Activated naive CD4-positive, alpha-beta T cell treated with anti-CD3 and anti-CD28 coated beads, Interleukin-2, amount 10 ng/mL, durations not matched to agents 7 days and 5 days (primary cell): ENCODE measurements at places on chromosomes 5 and 9.

GRCh38 chr9:72427801-72428200 is 62.8 kb upstream of the ZFAND5 start:
- no peak for DNase-seq

DNA sequence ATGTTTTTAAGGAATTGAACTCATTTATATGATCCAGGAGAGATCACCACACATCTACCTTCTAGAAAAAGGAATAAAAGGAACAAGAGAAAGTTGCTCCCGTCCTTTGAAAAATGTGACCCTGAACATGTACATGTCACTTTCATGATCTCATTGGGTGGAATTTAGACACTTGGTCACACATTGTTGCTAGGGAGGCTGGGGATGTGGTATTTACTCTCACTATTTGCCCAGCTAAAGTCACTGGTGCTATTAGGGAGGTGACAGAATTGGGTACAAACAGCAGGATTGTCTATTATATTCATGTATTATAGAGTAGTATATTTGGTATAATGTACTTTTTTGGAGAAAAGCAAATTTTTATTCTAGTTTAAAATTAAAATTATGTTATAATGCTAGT is 2.1 kb upstream of the CDH10 start:
- DNase-seq, result no peak

DNA sequence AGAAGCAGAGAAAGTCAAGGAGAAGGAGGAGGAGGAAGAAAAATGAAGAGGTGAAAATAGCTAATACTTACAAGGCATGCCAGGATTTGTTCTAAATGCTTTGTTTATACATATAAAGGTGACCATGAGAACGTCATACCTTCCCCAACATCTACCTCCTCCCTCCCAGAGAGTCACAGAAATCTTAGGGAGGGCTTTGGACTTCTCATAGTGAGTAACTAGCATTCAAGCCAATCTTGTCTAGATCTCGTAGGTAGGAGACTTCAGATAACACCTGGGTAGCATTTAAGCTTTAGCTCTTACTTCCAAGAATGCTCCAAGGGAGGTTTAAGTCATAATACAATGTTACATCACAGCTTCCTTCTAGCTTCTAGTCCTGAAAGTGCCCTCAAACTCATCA is 36.5 kb upstream of the GPBP1 start:
- DNase-seq, result no peak

DNA sequence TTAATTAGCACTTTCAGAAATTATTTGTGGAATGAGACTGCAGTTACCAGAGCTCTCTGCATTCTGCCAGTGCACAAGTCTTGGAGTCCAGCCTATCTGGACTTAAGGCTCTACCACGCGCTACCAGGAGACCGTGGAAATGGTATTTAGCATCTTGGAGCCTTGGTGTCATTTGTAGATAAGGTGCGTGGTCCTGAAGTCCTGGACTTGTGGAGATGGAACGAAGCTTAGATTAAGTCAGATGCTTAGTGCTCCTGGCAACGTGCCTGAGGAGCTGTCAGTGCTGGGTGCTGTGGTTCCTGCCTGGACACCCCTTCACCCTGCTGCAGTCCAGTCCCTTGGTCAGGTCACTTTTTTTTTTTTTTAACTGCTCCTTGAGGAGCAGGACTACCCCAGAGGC is 59.7 kb downstream of the RCL1 start:
- DNase-seq, result no peak

- DNase-seq, result no peak
Observed at GRCh38 chr5:143309661-143310431, 93.6 kb downstream of the NR3C1 start.

GRCh38 chr9:18542837-18543405 is 69.0 kb downstream of the ADAMTSL1 start:
- DNase-seq, result no peak

DNA sequence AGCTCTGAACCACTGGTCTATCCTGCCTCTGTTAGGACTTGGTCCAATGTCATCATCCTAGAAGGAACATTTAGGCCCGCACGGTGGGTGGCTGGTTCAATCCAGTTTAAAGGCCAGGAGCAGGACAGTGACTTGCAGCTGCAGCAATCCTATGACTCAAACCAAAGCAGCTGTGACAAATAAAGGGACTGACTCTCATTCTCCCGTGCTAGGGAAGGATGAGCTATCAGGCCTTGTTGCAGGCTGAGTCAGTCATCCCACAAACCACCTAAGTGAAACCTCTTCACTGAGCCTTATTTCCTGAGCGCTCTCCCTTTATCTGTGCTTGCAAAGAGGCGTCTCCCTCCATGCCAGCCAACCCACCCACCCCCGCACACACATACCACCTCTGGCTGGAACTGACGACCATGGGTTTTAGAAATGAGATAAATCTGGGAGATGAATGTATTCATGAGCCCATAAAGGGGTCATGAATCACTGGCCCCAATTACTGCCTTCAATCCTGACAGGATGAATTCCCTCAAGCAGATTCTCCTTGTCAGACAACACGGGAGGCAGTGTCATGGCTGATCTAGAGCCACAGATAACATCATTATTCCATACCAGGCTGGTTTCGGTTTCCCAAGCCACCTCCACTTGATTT is 93.4 kb downstream of the KCNIP1 start:
- peak; percentile 25 for DNase-seq

- no peak for DNase-seq
Observed at GRCh38 chr5:35073160-35073559, 25.4 kb upstream of the AGXT2 start.

DNA sequence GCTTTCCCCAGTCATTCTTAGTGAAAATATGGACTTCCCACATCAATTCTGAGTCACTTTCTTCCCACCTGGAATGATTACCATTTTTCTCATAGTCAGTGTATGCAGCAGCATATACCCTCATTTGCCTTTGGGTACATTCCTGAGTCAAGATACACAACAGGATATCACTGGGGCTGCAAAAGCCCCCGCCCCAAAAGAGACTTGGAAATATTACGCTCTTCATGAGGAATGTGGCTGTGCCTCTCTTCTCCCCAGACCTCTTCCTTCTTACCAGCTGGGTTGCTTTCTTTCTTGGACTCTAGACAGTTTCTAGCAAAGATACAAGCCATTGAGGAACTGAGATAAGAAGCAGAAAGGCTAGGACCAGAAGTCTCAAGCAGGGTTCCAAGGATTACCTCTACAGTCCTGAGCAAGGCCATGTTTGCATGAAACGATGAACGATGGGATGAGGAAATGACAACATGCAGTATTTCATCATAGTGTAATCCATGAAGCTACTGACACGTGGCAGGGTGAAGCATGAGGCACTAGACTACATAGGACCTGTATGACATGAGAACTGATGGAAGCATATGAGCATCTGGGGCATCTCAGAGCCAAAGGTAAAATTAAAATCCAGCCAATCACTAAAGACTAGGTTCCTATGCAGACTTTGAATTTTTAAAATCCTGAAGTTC is 218.1 kb downstream of the RAB3C start:
- DNase-seq, result no peak

- DNase-seq, result no peak
Observed at GRCh38 chr9:110742741-110743371, 74.3 kb downstream of the MUSK start.

DNA sequence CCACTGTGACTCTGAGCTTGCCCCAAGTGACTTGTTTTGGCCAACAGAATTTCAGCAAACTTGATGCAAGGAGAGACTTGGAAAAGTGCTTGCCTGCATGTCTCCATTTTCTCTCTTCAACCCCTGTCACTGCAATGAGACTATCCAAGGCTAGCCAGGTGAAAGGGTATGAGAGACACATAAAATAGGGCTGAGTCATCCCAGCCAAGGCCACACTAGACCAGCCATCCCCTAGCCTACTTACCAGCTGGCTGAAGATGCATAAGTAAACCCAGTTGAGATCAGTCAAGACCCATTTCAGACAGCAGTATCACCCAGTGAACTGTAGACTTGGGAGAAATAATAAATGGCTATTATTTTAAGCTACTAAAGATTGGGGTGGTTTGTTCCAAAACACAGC is 52.9 kb upstream of the VLDLR start:
- no peak for DNase-seq

GRCh38 chr9:136899196-136899595 is 12.9 kb downstream of the TRAF2 start:
- DNase-seq, result no peak

DNA sequence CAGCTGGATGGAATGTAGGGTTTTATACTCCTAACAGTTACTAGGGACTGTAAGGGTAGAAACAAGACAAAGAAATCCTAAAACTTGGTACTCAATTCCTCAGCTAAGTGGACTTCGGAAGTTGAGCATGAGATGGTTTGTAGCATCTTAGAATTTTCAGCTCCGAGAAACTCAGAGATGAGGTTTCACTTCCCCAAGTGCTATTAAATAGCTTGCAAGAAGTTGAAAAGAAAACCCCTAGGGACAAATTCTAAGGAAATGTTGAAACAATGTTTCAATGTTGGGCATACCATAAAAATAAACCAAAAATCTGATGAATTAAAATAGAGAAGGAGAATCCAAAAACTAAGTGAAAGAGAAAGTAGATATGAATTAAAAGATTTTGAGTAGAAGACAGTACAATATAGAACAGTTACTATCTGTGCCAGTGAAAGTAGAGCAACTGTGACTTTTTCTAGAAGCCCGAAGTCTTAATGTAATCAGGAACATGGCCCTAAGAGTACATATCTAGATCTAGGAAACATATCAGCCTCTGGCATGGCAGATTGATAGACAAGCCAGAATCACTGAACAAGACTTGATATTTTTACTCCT is 308.6 kb upstream of the RGMB start:
- DNase-seq, result no peak

- no peak for DNase-seq
Observed at GRCh38 chr9:115668521-115668920, 485.1 kb upstream of the PAPPA start.

GRCh38 chr5:62011089-62011664 is 294.8 kb upstream of the KIF2A start:
- no peak for DNase-seq

- DNase-seq, result no peak
Observed at GRCh38 chr5:107168086-107168485, 502.7 kb downstream of the EFNA5 start.

- no peak for DNase-seq
Observed at GRCh38 chr5:159641371-159642039, 274.8 kb upstream of the ADRA1B start.

- no peak for DNase-seq
Observed at GRCh38 chr5:8825139-8825757, 720.6 kb downstream of the SEMA5A start.

DNA sequence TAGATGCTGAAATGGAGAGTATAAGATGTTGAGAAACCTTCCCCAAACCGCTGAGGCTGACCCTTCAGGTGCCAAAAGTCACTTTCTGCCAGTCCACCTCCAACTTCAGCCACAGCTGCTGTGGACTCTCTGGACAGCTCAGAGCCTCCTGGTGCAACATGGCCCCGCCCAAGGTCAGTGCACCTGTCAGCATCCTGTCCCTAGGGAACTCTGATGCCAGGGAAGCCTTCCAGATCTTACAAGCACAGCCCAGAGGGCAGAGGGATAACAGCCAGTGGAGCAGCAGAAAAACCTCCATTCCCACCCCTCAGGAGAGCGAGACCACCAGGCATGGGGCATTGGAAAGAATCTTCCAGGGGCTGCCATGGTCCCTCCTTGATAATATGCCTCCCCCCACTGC is 10.5 kb upstream of the PTGES2 start:
- no peak for DNase-seq

GRCh38 chr5:112830378-112830777 is 30.7 kb upstream of the SRP19 start:
- no peak for DNase-seq

- DNase-seq, result no peak
Observed at GRCh38 chr9:134375011-134375390, 48.7 kb downstream of the RXRA start.

GRCh38 chr5:173720953-173721600 is 104.6 kb upstream of the BOD1 start:
- no peak for DNase-seq

DNA sequence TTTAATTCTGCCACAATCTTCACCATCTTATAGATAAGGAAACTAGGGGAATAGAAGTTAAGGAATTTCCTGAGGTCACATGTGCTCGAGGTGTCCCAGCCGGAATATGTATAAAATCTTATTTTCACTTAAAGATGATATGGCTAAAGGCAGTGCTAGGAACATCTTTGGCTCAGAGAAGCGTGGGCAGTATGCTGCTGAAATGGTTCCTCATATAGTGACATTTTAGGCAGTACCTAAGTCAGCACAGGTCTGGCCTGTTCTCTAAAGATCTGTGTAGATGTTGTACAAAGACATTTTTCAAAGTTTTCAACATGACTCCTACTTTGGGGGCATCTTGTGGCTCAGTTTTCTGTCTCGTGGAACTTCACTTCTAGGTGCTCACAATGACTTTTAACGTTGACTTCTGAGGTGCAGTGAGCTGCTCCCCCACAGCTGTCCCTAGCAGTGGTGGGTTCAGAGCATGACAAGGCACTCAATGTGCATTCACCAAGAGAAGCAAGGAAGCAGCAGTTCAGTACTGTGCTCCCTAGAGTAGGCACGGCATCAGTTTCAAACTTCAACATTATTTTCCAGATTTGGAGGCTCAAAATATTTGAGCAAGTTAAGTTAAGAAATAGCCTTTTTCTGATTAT is 40.3 kb downstream of the TNFAIP8 start:
- DNase-seq, result no peak

GRCh38 chr5:110351430-110351829 is 375.0 kb downstream of the TMEM232 start:
- DNase-seq, result no peak

GRCh38 chr5:177425801-177426565 is 493 bp upstream of the GRK6 start:
- peak; percentile 100 for DNase-seq

DNA sequence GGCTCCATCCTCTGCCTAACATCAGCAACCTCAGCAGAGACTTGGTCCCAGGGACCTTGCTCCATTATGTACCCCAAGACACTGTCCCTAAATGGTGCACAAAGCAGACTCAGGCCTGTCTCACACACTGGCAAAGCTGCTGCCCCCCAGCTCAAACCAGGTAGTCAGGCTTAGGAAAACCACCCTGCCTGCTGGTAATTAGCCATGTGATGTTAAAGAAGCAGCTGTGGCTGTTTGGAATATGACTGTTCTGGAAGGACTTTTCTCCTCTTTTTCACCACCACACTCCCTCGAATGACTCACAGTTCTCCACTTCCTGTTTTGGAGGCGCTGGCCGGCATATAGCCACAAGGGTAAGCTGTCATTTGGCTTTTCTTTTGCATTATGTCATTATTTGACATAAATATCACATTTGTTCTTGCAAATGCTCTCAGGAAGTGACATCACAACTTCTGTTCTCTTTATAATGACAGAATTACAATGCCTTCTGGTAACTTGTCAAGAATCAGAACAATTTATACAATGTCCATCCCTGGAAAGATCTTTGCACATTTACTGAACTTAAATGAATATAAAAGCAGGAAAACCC is 113.9 kb downstream of the SUSD1 start:
- peak; percentile 64 for DNase-seq

- DNase-seq, result no peak
Observed at GRCh38 chr9:134948149-134948548, 30.4 kb upstream of the FCN1 start.

- DNase-seq, result no peak
Observed at GRCh38 chr5:125316915-125317535, 570.6 kb upstream of the ZNF608 start.

- DNase-seq, result no peak
Observed at GRCh38 chr5:34586117-34586885, 69.8 kb upstream of the RAI14 start.
